ENCODE measurements at places on chromosomes 6 and 20.

GRCh38 chr20:63293456-63293855 lies 470 bp downstream of the COL20A1 start:
- DNase-seq = no peak

GRCh38 chr20:56409521-56409920 lies 2.5 kb upstream of the CASS4 start:
- no peak for DNase-seq

DNA sequence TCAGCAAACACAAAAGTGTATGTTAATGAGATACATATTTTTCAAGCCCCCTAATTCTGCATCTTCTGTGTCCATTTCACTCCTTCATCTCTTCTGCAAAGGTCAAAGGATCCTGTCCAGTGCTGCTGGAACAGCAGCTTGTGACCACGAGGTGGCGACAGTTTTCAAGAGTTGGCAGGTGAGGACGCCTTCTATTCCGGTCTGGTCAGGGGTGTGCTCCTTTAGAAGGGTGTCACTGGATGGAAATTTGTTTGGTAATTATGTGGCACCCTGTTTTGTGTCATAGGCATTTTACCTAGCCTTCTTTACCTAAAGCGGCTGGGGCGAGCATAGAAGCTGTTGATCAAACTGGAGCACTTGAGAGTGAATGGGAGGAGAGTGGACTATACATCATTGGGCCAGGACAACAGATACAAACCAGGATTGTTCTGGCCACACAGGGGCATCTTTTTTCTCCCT lies 32.9 kb upstream of the ERVFRD-1 start:
- peak; percentile 2 for DNase-seq

DNA sequence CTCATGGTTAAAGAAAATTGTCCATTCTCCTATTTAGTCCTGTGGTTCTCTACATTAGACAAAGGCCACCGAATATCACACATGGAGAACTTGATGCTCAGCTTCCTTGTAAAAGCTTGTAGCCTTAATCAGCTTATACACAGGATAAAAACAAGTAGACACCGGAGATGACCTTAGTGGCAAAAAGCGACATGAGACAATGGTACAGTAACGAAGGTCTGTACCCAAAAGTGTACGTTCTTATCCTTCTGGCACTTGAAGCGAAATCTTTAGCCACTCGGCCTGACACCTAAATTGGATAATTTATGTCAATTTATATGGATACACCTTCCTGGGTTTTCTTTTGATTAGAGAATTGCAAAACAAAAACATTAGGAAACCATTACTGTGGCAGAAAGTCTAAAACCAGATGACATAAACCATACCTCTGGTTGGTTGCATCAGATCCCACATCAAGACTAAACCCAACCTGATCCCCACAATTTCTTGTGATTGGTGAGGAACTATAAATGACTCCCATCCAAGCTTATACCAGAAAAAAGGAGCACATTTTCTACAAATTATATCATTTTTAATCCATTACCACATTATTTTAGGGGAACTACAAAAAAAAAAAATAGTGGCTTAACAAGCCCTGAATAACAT lies 6.1 kb downstream of the RBM39 start:
- DNase-seq = no peak

DNA sequence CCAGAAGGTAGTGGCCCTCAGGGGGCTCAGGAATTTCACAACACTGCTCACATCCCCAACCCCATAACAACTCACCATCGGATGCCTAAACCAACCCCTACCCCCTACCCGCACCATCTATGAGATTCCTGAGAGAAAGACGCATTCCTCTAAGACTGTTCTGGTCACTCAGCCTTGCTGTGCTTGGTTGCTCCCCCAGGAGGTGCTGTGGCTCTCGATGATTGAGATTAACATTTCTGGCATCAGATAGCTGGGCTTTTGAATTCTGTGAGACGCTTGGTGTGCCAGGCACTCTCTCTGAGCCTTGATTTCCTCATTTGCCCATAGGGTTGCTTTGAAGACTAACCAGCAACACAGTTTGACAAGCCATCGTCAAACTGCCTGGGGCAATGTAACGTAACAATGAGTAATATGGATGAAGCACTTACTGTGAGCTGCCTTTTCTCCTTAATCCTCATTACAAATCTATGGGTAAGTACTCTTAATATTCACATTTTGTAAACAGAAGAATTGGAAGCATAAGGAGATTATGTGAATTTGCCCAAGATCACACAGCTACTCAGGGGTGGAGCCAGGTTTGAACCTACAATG lies 978 bp downstream of the WFDC6 start:
- DNase-seq = no peak

GRCh38 chr6:46221222-46221793 lies 50.5 kb upstream of the ENPP5 start:
- DNase-seq = no peak

- no peak for DNase-seq
These were observed 669.5 kb downstream of the MAFB start for GRCh38 chr20:40019510-40019909.

- no peak for DNase-seq
These were observed 99.5 kb downstream of the POPDC3 start for GRCh38 chr6:105080279-105080678.

DNA sequence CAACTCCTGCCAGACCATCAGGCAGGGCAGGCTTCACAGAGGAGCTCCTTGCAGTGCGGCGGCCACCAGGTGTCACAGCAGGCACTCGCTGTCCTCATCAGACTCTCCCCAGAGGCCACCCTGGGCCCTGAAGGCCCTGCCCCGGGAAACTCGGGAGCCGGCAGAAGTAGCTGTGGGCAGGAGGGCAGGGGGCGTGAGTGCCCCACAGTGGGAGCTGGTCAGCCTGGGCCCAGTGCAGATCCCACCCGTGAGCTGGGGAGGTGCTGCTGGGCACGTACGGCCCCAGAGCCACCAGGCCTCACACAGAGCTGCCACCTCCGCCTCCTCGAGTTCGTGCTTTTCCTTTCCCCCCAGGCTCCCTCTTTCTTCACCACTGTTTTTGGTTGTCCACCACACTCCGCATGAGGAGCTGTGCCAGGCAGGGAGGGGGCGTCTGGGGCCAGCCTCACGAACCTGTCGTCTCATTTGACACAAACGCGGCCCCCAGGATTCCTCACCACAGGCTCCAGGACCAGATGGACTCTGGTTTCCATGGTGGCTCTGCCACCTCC lies 33.8 kb downstream of the FRMD1 start:
- no peak for DNase-seq
